ENCODE measurements at places on chromosomes 1 and 21. TPM values are rescaled to one million over a fixed set of nuclear protein-coding genes. Genes with fewer than 3 reads are reported as not detected.

DNA sequence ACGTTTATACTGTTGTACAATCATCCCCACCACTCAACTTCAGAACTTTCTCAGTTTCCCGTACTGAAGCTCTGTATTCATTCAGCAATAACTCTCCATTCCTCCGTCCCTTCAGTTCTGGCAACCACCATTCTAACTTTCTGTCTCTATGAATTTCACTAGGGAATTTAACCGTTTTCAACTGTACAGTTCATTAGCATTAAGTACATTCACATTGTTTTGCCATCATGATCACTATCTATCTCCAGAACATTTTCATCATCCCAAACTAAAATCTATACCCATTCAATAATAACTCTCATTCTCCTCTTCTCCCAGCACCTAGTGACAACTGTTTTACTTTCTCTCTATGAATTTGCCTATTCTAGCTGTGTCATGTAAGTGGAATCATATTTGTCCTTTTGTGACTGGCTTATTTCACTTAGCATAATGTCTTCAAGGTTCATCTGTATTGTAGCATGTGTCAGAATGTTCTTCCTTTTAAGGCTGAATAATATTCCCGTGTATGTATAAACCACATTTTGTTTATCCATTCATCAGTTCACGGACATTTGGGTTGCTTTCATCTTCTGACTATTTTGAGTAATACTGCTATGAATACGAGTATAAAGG, 75.0 kb downstream of the CEP350 start:
- no peak for DNase-seq

GRCh38 chr1:240985081-240985480, 371.9 kb downstream of the RGS7 start:
- no peak for DNase-seq

- DNase-seq: no peak
Measured at GRCh38 chr1:151131701-151132334, 14.6 kb downstream of the SEMA6C start.

GRCh38 chr1:82411605-82412004, 610.9 kb downstream of the ADGRL2 start:
- DNase-seq: no peak

- peak; percentile 50 for DNase-seq
Measured at GRCh38 chr21:29849735-29850176, 90.0 kb downstream of the GRIK1 start.

DNA sequence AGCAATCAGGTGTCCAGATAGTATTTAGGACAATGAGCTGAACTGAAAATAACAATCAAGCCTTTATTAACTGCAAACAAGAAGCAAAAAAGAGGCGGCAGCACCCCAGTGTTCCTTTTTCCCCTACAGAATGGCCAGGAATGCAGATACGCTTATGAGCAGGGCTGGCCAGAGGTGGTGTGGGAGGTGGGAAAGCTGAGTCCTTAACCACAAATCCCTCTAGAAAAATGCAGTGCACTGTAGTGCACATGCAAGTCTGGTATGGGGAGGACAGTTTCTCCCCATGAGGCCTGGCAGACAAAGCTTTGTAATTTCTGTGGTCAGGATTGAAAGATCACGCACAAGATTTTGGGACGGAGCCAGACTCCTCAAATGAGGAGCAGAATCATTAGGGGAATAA, 10.7 kb upstream of the IFNAR1 start:
- no peak for DNase-seq

DNA sequence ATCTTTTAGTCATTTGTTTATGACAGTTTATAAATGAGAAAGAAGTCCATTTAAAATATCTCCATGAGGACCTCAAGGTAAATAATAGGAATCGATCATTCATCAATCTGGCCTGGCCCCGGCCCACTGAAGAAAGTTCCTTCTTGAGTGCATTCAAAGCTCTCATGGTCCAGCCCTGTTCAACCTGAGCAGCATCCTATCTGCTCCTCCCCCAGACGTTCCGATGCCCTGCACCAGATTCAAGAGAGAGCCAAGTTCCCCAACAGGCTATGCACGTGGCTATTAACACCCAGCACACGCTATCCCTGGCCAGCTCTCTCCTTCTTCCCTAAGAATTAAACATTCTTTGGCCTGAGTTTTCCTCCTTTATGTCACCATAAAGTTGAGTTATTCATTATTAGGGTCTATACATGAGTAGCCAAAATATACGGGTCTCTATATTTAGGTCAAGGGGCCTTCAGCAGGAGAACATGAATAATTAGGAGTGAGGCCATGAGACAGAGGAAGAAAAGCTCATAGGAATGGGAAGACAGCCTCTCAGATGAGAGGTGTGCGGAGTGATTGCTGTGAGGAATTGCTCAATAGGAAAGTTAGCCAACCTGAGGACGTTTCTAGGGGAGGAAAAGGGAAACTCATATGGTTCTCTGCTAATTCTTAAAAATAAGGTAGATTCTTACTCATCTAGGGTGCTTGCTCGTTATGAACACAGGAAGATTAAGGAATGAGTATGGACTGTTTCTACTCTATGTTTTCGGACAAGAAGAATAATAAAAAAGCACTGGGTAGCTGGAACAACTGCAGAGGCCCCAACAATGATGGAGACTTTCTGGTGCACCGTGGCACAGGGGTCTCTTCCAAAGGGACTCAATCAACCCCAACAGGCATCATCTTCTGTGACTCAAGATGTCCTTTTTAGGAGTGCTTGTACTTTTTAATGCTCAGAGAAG, 23.6 kb downstream of the RUNX1 start:
- no peak for DNase-seq

DNA sequence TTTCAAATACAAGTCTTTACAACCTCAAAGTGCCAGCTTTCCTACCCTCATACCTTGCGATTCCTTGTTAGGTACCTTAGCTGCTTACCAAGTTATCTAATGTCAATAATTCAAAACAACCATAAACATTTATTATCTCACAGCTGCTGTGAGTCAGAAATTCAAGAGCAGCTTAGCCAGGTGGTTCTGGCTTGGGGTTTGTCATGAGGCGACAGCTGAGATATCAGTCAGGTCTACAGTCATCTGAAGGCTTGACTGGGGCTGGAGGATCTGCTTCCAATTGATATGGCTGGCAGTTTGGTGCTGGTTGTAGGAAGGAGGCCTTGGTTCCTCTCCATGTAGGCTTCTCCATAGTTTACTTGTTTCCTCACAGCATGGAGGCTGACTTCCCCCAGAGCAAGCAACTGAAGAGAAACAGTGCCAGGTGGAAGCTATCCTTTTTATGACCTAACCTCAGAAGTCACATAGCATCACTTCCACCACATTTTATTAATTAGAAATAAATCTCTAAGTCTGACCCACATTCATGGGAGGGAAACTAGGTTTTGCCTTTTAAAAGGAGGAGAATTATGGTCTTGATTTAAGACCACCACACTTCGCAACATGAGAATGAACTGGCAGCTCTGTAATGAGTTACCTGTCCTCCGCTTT, 103.3 kb upstream of the FGGY start:
- DNase-seq: no peak

The KRTAP21-2 gene
- polyA plus RNA-seq: not detected

The IARS2 gene
- polyA plus RNA-seq: 95.9 TPM

The RSPO1 gene
- 4.0 TPM for polyA plus RNA-seq

The BTBD19 gene
- 10.0 TPM for polyA plus RNA-seq

The CELA2B gene
- 0.44 TPM for polyA plus RNA-seq

- DNase-seq: no peak
Measured at GRCh38 chr1:161119092-161119903, 1.4 kb downstream of the NIT1 start.

DNA sequence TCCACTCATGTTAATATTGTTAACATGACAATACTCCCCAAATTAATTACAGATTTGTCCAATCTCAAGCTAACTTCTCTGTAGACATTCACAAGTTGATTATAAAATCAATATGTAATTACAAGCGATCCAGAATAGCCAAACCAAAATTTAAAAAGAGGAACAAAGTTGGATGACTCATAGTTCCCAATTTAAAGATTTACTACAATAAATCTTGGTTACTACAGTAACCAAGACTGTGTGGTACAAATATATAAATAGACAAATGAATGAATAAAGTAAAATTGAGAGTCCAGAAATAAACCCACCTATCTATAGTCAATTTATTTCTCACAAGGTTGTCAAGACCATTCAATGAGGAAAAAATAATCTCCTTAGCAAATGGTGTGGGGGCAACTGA, 7.1 kb upstream of the KRTAP10-4 start:
- no peak for DNase-seq

- DNase-seq: no peak
Measured at GRCh38 chr1:108880850-108881249, 4.1 kb downstream of the GPSM2 start.

The PEAR1 gene
- 21.5 TPM for polyA plus RNA-seq

The HRNR gene
- 0.19 TPM for polyA plus RNA-seq

DNA sequence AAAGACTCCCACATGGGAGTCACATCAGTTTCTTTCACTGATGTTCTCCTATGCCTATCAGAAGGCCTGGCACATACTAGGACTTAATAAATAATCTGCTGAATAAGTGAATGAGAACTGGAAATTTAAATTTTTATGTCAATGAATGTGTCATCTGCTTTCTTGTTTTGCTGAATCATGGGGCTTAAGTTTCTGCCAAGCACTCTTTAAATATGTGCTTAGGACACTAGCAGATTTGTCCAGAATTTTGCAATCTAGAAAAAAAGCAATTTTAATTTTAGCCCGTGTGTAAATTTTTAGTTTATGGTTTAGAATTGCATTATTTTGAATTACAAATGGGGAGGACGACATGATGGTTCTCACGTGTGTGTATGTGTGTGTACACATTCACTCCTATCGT, 803.1 kb downstream of the USP25 start:
- DNase-seq: no peak

The LCE2C gene
- polyA plus RNA-seq: not detected

The COA6 gene
- 35.9 TPM for polyA plus RNA-seq

DNA sequence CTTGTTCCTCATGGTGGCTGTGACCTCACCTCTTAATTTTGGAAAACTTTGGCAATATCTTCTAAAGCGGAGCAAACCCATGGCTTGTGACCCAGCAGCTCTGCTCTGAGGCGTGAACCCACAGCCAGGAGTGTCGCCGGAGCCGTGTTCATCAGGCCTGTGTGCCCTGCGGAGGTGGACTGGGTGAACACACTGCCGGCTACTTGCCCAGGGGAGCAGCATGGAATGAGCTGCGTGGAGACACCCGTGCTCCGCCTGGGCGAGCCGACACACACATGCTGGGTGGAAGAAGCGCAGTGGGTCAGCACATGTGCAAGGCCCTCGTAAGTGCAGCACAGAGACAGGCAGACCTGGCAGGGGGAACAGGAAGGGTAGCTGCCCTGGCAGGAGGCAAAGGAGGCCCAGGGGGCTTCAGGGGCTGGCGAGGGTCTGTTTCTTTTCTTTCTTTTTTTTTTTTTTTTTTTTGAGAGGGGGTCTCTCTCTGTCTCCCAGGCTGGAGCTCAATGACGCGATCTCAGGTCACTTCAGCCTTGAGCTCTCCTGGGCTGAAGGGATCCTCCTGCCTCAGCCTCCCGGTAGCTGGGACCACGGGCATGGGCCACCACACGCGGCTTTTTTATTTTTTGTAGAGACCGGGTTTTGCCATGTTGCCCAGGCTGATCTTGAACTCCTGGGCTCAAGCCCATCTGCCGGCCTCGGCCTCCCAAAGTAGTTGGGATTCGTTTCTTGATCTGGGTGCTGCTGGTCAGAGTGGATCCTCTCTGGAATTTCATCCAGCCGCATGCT, 41.8 kb downstream of the AGPAT3 start:
- no peak for DNase-seq

DNA sequence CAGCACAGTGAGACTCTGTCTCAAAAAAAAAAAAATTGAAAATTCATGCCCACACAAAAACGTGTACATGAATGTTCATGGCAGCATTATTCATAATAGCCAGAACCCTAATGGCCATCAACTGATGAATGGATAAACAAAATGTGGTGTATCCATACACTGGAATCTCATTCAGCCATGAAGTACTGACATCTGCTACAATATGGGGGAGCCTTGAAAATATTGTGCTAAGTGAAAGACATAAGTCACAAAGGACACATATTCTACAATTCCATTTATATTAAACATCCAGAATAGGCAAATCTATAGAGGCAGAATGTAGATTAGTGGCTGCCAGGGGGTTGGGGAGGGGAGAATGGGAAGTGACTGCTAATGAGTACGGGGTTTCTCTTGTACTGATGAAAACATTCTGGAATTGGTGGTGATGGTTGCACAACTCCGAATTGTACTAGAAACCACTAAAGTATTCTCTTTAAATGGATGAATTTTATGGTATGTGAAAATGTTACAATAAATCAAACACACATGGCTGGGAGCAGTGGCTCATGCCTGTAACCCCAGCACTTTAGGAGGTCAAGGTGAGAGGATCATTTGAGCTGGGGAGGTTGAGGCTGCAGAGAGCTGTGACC, 33.0 kb upstream of the KCNN3 start:
- no peak for DNase-seq

- DNase-seq: no peak
Measured at GRCh38 chr1:36279110-36279788, 26.9 kb upstream of the SH3D21 start.

GRCh38 chr1:83692524-83693381, 306.2 kb downstream of the TTLL7 start:
- DNase-seq: peak; percentile 18

DNA sequence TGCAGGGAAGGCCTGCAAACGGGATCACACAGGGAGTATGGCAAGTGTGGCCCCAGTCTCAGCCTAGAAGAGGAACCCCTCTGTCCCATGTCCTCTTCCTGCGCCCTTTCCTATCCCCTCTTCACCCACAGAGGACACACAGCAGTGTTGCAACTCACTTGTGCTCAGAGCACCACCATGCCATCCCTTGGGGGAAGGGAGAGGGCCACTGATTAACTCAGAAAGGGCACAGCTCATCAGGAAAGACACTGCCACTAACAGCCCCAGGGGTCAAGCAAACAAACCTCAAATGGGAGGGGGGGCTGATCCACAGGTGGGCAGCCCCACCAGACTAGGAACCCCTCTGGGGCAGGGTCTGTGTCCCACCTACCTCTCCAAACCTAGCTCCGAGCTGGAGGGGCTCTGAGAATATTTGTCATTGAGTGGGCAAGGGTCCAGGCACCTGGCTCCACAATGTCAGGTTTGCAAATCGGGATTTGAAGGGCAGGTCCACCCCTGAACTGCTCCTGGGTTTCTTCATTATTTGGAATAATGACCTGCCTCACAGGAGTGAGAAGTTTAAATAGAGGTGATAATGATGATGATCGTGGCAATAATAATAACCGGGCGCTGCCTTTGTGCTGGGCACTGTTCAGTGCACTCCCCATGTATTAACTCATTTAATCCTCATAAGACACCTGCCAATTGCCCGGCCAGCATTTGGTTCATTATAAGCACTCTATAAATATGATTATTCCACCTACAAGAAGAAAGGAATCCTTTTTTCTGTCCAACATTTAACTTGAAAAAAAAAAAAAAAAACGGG, 1.0 kb downstream of the ALDH4A1 start:
- no peak for DNase-seq

The LMO4 gene
- polyA plus RNA-seq: 125 TPM

GRCh38 chr1:67898033-67898726, 64.9 kb upstream of the GNG12 start:
- no peak for DNase-seq

All from right renal pelvis (tissue), 4 donors.